ENCODE measurements at places on chromosomes 3 and 15.

DNA sequence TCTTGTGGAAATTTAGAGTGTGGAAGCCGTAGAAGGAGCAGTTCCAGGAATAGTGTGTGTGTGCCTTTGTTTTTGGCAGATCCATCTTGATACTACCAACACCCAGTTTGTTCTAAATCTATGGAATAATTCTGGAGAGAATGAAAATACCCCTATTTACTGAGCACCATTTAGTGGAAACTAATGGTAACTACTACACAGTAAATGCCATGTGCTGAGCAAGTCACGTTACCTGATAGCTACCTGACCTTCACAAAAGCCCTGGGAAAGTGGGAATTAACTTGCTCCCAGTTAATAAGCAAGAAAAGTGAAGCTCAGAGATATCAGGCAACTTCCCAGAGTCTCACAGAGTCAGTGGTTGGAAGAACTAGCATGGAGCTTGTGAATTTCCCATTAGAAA lies 137.7 kb downstream of the ARPP21 start:
- DNase-seq: no peak

GRCh38 chr3:129795186-129796010 lies 98.1 kb downstream of the TMCC1 start:
- no peak for DNase-seq

- DNase-seq: no peak
Observed at GRCh38 chr3:128395500-128396162, 71.1 kb downstream of the DNAJB8 start.

DNA sequence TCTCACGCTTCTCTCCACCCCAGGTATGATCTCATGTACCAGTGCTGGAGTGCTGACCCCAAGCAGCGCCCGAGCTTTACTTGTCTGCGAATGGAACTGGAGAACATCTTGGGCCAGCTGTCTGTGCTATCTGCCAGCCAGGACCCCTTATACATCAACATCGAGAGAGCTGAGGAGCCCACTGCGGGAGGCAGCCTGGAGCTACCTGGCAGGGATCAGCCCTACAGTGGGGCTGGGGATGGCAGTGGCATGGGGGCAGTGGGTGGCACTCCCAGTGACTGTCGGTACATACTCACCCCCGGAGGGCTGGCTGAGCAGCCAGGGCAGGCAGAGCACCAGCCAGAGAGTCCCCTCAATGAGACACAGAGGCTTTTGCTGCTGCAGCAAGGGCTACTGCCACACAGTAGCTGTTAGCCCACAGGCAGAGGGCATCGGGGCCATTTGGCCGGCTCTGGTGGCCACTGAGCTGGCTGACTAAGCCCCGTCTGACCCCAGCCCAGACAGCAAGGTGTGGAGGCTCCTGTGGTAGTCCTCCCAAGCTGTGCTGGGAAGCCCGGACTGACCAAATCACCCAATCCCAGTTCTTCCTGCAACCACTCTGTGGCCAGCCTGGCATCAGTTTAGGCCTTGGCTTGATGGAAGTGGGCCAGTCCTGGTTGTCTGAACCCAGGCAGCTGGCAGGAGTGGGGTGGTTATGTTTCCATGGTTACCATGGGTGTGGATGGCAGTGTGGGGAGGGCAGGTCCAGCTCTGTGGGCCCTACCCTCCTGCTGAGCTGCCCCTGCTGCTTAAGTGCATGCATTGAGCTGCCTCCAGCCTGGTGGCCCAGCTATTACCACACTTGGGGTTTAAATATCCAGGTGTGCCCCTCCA lies 19.1 kb downstream of the TYRO3 start:
- no peak for DNase-seq

DNA sequence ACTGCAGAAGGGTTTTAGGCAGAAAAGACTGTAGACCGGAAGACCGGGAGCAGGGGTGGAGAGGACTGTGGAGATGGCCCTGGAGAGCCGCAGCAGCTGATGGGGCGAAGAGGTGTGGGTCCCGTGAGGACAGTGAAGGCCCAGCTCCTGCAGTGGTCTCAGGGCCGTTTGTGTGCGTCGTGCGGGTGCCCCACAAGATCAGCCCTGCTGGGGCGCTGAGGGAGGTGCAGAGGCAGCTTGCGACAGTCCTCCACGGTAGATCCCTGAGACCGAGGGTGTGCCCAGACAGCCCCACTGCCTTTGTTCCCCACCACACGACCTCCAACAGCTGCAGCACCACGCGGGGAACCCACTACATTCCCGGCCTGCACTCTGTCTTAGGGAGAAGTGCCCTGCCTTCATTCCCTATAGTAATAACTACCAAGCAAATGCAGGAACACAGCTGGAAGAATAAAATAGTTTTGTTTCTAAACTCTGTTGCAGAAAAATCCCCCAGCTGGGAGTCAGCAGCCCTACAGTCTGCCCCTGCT lies 19.0 kb upstream of the CRABP1 start:
- DNase-seq: no peak

DNA sequence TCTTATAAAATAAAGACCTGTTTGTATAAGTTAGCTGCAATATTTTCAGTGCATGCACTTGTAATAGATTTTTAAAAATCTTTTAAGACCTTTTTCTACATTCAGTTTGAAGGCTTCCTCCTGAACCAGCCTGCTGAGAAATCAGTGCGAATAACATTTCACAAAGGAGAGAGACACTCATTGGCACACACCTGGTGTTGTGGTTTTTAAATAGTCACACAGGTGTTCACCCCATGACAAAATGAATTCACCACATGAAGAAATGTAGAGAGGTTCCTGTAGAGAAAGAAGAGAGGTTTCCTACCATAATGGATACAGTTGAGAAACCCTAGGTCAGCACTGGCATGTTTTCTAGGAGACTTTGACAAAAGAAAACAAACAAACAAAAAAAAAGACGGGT lies 237.3 kb downstream of the CNTN6 start:
- no peak for DNase-seq

- DNase-seq: no peak
Observed at GRCh38 chr3:111496894-111497559, 45.0 kb upstream of the CD96 start.

- DNase-seq: no peak
Observed at GRCh38 chr3:178405531-178405930, 130.7 kb upstream of the KCNMB2 start.

- DNase-seq: no peak
Observed at GRCh38 chr3:182585532-182586150, 207.7 kb upstream of the ATP11B start.

- no peak for DNase-seq
Observed at GRCh38 chr3:194836661-194837060, 151.0 kb downstream of the FAM43A start.

DNA sequence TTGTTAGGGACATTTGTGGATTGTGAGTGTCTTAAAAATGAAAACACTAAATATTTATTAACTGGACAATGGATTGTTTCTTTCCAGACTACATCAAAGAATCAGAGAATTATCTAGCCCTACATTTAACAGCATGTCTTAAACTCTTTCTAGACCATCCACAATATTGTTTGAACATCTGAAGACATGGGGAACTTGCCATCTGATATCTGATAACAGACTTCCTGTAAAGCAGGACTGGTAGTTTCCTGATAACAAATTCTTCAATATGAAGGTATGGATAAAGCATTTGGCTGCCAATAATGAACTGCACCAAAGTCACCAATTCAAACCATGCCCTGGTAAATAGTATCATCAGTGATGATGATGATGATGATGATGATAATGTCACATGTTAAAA lies 26.2 kb upstream of the HACD2 start:
- DNase-seq: no peak

DNA sequence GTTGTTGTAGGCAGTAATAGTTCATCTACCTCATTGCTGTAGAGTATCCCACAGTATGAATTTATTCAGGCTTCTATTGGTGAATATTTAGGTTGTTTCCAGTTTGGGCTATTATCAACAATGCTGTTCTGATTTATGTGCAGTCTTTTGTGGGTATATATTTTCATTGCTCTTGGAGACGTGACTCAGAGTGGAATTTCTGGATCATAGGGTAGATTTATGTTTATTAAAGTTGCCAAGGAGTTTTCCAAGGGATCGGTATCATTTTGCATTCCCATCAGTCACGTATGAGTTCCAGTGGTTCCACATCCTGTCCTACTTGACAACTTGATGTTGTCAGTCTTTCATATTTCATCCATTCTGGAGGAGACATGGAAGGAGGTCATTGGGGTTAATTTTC lies 8.4 kb upstream of the HRH1 start:
- no peak for DNase-seq

DNA sequence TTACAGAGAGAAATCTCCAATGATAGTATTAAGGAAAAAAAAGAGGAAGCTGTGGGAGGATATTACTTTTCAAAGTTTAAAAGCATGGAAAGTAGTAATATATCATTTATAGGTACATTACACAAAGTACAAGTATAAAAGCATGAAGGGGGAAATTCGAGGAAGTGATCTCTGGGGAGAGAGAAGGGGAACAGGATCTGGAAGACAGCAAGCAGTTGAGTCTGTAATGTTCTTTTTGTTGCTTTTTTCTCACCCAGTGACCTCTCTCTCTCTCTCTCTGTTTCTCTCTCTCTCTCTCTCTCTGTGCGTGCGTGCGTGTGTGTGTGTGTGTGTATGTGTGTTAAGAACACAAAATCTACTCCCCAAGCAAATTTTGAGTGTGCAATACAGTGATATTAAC lies 10.2 kb downstream of the C3orf20 start:
- no peak for DNase-seq

DNA sequence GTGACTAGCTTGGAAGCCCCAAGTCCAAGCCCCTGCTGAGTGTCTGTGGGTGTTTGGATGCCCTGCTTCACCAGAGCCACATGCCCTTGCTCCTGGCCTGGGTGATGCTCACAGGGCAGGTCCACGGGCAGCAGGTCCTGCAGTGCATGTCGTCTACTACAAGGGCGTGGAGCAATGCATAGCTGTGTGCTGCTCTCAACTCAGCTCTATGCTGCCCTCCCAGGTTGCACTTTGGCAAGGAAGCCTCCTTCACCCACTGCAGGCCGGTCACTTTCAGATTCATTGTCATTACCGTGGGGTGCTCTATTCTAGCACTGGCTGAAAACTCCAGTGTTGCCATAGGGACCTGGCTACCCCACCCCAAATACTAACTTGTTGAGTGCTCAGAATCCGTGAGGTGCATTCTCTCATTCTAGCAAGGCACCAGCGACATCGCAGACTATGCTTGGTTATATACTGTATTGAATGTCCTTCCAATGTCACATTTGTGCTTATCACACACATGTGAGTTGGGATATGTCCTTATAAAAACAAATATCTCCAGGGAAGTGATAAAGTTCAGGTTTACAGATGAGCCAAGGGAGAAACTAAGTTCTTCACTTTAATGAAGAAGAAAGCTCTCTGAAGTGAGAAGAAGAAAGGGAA lies 51.8 kb downstream of the GRAMD1C start:
- no peak for DNase-seq

All from stimulated activated CD8-positive, alpha-beta memory T cell treated with anti-CD3 and anti-CD28 coated beads, Interleukin-2, amount 100 ng/mL, for 1 hour (primary cell).